Muscle of leg (tissue), 16 donors: ENCODE measurements at places on chromosomes 2 and 18. TPM values are rescaled to one million over a fixed set of nuclear protein-coding genes. Genes with fewer than 3 reads are reported as not detected.

DNA sequence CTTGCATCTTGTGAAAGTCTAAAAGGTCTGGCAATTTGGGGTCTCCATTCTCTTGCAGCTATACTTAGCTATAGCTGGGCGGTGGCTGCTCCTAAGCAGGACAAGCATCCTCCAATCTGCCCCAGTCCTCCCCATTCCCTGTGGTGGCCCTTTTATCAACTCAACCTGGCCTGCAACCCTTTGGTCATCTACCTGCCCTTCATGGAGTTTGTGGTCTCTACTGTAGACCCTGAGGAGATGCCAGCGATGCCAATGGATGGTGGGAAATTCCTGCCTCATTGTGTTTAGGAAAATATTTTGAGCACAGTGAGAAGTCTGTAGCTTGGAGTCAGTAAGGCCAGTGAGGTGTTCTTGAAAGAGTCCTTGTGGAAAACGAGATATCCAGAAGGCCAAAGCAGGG is 143.4 kb downstream of the CAPN13 start:
- no peak overlapping the region for H3K4me3 ChIP-seq
- H3K27me3 ChIP-seq: no peaks in the 10 kb centered on the region
- H3K36me3 ChIP-seq: no peaks in the 10 kb centered on the region
- DNase-seq: no peak

DNA sequence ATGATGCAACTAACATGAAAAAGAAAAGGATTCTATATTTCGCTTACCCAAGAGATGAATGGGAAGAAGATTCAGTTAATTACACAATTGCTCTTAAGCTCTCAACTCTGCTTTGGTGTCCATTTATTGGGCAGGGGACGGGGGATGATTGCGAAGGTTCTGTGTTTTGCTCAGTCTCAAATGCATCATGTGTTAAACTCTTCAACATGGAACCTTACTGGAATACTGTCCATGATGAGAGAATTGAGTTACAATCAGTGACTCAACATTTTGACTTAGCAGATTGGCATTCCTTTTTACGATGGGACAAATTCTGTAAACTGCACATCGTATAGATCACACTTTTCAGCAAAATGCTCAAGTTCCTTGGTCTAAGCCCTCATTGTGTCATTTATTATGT is 135.6 kb downstream of the RBMS1 start:
- no peak for DNase-seq
- no peak overlapping the region for H3K4me3 ChIP-seq
- H3K36me3 ChIP-seq: no peaks in the 10 kb centered on the region
- H3K27ac ChIP-seq: no peak overlapping the region

- no peaks in the 10 kb centered on the region for H3K27me3 ChIP-seq
- H3K4me3 ChIP-seq: no peak overlapping the region
- no peaks in the 10 kb centered on the region for H3K36me3 ChIP-seq
Observed at GRCh38 chr2:898319-898718, 52.3 kb upstream of the SNTG2 start.

DNA sequence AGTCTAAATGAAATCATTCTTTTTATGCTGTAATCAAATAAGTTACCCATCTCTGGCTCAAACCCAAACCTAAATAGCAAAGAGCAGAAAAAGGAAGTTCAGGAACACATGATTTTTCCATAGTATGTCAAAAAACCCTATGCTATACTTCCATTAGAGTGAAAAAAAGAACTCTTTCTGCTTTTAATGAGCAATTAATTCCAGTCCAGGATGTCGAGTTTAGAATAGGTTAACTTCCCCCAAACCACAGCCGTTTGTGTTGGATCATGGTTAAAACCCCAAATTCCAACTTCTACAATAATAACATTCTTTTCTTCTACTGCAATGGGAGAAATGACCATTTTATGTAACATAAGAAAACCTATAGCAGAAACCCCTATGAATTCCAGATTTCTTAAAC is 171.1 kb upstream of the NRP2 start:
- no peak for DNase-seq
- H3K27ac ChIP-seq: no peak overlapping the region
- no peaks in the 10 kb centered on the region for H3K36me3 ChIP-seq
- H3K4me1 ChIP-seq: no peaks in the 10 kb centered on the region

DNA sequence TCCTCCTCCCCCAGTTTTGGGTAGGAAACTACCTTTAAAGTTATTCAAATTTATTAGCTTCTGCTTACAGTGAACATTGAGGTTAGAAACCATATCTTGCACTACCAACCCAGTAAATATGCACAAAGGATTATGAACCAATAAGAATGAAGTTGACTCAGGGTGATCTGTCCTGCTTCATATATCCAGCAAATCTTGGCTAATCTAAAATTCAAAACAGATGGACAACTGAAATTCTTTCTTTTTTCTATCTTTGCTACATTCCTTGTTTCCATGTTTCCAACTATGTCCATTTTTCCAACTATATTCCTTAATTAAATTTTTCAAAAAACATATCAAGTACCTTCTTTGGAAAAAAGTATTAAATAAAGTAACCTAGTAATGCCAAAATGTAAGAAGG is 149.3 kb downstream of the FAM124B start:
- H3K27ac ChIP-seq: no peak overlapping the region
- no peaks in the 10 kb centered on the region for H3K27me3 ChIP-seq
- no peaks in the 10 kb centered on the region for H3K36me3 ChIP-seq
- H3K4me3 ChIP-seq: no peak overlapping the region
- DNase-seq: peak; percentile 73

GRCh38 chr2:197310271-197310985 is at the start of gene ANKRD44:
Gene ANKRD44 (minus strand): TSS chr2:197310780. CDS start chr2:197310604, 176 bp downstream.
- H3K27ac ChIP-seq: peak within 1 kb of the TSS; percentile 87
- DNase-seq: peak; percentile 95
- no peaks in the 10 kb centered on the region for H3K36me3 ChIP-seq
- H3K27me3 ChIP-seq: no peaks in the 10 kb centered on the region

GRCh38 chr18:24420551-24420950 is 5.9 kb upstream of the IMPACT start:
- H3K4me3 ChIP-seq: no peak overlapping the region
- DNase-seq: no peak
- H3K27ac ChIP-seq: no peak overlapping the region
- H3K27me3 ChIP-seq: peaks cover 44% of the 10 kb centered on the region

DNA sequence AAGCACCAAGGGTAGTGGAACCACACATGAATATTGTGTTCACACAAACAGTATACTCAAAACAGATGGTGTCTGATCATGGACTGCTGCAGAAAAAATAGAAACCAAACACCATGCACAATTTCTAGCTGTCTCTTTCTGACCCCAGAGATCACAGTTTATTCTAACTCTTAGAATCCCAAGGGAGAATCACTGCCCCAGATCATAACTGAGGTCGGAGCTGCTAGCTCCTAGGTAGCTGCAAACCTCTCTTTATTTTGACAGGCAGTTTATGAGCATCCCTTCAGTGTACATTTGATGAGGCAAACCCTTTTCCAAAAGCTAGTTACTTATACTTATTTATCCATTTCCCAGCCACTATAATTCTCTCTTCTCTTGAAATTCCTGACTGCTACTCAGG is 439.1 kb upstream of the HNMT start:
- DNase-seq: no peak
- H3K27me3 ChIP-seq: no peaks in the 10 kb centered on the region
- H3K27ac ChIP-seq: no peak overlapping the region
- no peak overlapping the region for H3K4me3 ChIP-seq
- no peaks in the 10 kb centered on the region for H3K36me3 ChIP-seq

- H3K27ac ChIP-seq: peak overlapping the region; percentile 80
- H3K36me3 ChIP-seq: no peaks in the 10 kb centered on the region
- H3K4me3 ChIP-seq: no peak overlapping the region
- peak; percentile 92 for DNase-seq
- H3K4me1 ChIP-seq: peaks cover 31% of the 10 kb centered on the region
Observed at GRCh38 chr2:47274054-47274782, 119.1 kb upstream of the STPG4 start.

DNA sequence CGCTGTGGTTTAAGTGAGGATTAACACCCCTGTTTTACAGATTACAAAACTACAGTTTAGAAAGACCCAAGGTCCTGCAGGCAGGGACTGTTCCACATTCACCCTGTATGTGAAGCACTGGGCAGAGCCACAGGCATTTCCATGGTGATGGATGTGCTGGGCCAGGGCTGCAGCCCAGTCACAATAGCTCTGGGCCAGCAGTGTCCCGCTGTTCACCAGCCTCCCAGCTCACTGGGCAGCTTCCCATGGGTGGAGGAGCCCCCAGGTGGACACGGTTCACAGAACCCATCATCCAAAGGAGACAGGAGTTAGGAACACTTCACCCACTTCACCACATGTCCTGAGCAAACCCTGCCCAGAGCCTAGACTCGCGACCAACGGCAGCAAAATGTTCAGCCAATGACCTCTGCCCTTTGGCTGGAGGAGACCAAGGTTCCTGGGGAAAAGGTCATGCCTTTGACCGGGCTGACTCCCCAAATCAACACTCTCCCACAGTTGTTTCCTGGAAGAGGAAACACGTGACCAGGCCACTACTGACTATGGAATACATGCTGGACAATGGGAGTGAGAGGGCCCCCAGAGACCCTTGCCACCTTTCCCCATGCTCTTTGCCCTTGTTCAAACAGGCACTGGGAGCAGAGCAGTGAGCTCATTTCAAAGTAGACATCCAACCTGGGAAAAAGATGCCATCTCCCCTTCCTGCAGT is 28.0 kb upstream of the SLC35F6 start:
- no peak for DNase-seq
- H3K27ac ChIP-seq: no peak overlapping the region
- peaks cover 14% of the 10 kb centered on the region for H3K4me1 ChIP-seq
- H3K27me3 ChIP-seq: peaks cover 4% of the 10 kb centered on the region

GRCh38 chr2:5674026-5674340 is 18.2 kb upstream of the SOX11 start:
- DNase-seq: peak; percentile 61
- H3K27ac ChIP-seq: peak overlapping the region; percentile 53
- H3K36me3 ChIP-seq: no peaks in the 10 kb centered on the region
- H3K4me1 ChIP-seq: peaks cover 17% of the 10 kb centered on the region
- peak overlapping the region; percentile 18 for H3K4me3 ChIP-seq

- H3K4me3 ChIP-seq: peak overlapping the region; percentile 45
- peaks cover 2% of the 10 kb centered on the region for H3K27me3 ChIP-seq
- DNase-seq: peak; percentile 67
- H3K27ac ChIP-seq: peak overlapping the region; percentile 96
- no peaks in the 10 kb centered on the region for H3K36me3 ChIP-seq
Observed at GRCh38 chr2:46334389-46335271, 37.4 kb downstream of the EPAS1 start.

GRCh38 chr2:57562495-57562894 is 484.1 kb upstream of the VRK2 start:
- H3K4me1 ChIP-seq: no peaks in the 10 kb centered on the region
- H3K27me3 ChIP-seq: no peaks in the 10 kb centered on the region
- H3K4me3 ChIP-seq: no peak overlapping the region
- no peak for DNase-seq
- H3K36me3 ChIP-seq: no peaks in the 10 kb centered on the region

DNA sequence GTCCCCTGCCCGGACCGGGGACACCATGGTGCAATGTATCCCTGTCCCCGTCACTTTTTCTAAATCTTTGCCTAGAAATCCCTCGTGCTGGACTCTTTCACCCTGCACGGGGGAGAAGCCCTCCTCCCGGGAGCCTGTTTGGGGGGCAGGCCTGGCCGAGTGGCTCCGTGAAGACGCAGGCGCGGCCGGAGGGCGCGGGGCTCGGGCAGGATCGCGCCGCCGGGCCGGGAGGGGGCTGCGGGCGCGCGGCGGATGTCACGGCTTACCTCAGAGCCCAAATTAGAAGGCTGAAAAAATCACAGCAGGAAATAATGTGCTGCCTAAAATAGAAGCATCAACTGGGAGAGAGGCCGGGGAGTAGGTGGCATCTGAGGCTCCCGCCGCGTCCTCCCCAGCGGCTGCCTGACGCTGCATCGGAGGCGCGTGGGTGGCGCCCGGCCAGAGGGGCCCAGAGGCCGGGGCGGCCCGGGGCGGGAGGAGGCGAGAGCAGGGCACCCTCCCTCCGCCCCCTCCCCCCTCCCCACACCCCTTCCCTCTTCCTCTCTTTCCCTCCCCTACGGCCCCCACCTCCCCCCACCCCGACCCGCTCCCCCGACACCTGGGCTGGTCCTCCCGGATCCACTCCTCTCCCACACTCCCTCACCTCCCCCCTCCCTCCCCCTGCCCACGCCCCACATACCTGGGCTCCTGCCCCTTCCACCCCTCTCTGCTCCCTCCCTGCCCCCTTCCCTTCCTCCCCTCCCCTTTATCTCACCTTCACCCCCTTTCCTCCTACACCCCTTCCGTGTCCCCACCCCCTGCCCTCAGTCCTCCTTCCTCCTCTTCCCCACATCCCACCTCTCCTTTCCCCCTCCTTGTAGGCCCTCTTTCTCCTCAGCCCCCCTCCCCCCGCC is 51.9 kb downstream of the SLC4A1AP start:
- peak overlapping the region; percentile 46 for H3K4me3 ChIP-seq
- DNase-seq: peak; percentile 86
- H3K27me3 ChIP-seq: peaks cover 7% of the 10 kb centered on the region
- H3K27ac ChIP-seq: peak overlapping the region; percentile 89
- no peaks in the 10 kb centered on the region for H3K36me3 ChIP-seq

GRCh38 chr2:156087875-156088274 is 244.6 kb downstream of the NR4A2 start:
- H3K36me3 ChIP-seq: no peaks in the 10 kb centered on the region
- H3K4me1 ChIP-seq: no peaks in the 10 kb centered on the region
- no peak overlapping the region for H3K4me3 ChIP-seq
- no peaks in the 10 kb centered on the region for H3K27me3 ChIP-seq

DNA sequence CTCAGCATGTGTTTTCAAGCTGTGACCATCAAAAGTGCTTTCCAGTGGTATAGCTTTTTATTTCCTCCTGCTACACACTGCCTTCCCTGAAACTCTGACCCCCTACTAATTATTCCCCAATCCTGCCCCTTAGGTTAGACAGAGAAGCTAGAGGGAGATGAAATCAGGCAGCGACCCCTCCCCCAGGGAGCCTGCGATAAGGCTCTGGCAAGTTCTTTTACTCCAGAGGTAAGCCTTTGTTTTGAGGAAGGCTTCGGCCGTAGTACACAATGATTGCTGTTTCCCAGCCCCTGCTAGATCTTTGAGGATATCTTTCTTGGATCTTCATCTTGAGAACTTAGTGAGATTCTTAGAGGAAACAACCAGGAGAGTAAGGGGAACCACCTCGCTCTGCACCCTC is 33.5 kb upstream of the NOL4 start:
- H3K4me3 ChIP-seq: no peak overlapping the region
- no peaks in the 10 kb centered on the region for H3K36me3 ChIP-seq
- H3K27me3 ChIP-seq: no peaks in the 10 kb centered on the region
- no peak for DNase-seq
- no peaks in the 10 kb centered on the region for H3K4me1 ChIP-seq

LOXL3 gene
- 6.1 TPM for total RNA-seq

ESPNL gene
- total RNA-seq: 2.9 TPM

ATP6V1C2 gene
- total RNA-seq: 1.1 TPM

MFSD2B gene
- 0.18 TPM for total RNA-seq

EGR4 gene
- total RNA-seq: not detected

CDH2 gene
- total RNA-seq: 3.3 TPM

STK25 gene
- total RNA-seq: 207 TPM

PLEK gene
- 4.4 TPM for total RNA-seq

CFAP65 gene
- not detected for total RNA-seq

RNF152 gene
- total RNA-seq: 8.1 TPM

PLB1 gene
- total RNA-seq: 1.6 TPM

ANTXR1 gene
- 86.0 TPM for total RNA-seq

POTEI gene
- not detected for total RNA-seq
